ENCODE measurements at places on chromosomes 3 and 15. TPM values are rescaled to one million over a fixed set of nuclear protein-coding genes. Genes with fewer than 3 reads are reported as not detected.

GRCh38 chr3:38038447-38038911, 529 bp upstream of the DLEC1 start:
- no peak for DNase-seq

- DNase-seq, result no peak
These were observed 472.7 kb upstream of the NR2F2 start for GRCh38 chr15:95857758-95858157.

Gene WDR93
- 0.20 TPM for total RNA-seq

Gene PRICKLE2
- total RNA-seq, result 34.0 TPM
